ENCODE measurements at places on chromosomes 1 and 21.

GRCh38 chr1:160630523-160631451 is 16.1 kb downstream of the SLAMF1 start:
- no peak for DNase-seq

DNA sequence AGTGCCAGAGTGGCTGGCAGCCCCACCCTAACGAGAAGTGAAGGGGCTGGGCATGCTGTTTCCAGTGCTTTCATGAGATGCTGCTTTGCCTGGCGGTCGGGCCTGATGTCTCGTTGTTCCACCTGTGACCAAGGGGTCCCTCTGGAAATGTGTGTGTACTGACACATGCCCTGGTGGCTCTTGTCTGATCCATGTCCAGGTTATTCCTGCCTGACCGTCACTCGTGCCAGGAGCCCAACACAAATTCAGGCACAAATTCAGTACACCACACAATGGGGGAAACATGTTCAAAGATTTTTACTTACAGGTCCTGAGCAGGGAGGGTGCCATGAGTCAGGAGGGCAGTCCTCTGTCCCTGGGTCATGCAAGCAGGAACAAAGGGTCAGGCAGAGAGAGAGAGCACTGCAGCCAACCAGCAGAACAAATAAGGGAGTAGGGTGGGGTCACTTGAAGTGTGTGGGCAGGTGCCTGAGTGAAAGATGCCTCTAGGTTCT is 76.3 kb downstream of the ADARB1 start:
- DNase-seq = no peak

- no peak for DNase-seq
These were observed 249.6 kb downstream of the PRDM2 start for GRCh38 chr1:13949546-13949945.

DNA sequence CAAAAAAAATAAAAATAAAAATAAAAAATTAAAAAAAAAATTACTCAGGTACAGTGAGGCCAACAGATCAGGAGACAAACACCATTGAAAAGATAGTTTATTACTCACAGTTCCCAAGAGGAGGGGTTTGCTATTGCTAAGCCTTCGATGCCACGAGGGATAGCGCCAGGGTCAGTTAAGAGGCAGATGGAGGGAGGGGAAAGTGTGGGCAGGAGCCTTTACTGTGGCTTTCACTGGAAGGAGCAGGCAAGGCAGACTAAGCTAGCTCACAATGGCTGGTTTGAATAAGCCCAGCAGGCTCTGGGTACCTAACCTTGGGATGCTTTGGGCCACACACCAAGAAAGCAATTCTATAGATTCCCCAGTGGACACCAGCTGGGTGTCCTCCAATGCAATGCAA is 12.7 kb upstream of the RNF187 start:
- DNase-seq = no peak

GRCh38 chr1:207039380-207040180 is 7.0 kb upstream of the C1orf116 start:
- DNase-seq = no peak

- no peak for DNase-seq
These were observed 65.4 kb downstream of the FAM163A start for GRCh38 chr1:179808503-179808902.

GRCh38 chr1:21622466-21623315 is 46.5 kb downstream of the RAP1GAP start:
- DNase-seq = no peak

DNA sequence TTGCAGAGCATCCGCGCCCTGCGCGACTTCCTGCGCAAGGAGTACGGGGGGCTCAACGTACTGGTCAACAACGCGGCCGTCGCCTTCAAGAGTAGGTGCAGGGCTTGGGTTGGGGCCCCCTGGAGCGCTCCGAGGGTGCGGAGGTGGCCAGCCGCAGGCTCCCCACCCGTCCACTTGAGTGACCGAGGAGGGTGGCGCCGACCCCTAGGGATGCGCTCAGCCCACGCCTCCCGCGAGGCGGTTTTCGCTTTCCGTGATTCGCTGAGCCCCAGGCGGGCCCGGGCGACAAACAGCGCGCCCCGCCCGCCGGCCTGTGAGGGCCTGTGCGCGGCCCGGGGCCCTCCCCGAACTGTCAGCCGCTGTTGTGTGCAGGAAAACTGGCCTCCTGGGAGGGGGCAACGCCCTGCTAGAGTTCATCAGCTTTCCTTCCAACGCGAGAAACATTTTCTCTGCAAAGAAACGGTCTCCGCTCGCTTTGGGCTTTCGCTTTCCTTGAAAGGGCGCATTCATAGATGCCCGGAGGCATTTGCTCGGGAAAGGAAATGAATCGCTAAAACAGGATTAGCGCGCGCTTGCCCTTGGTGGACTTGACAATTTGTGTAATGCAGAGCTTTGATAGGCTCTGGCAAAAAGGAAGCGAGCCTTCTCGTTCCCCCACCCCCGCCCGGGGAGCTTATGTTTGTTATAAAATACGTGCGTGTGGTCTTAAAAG is 668 bp downstream of the CBR3 start:
- peak; percentile 73 for DNase-seq

GRCh38 chr1:163512349-163512989 is 190.7 kb downstream of the NUF2 start:
- DNase-seq = no peak

DNA sequence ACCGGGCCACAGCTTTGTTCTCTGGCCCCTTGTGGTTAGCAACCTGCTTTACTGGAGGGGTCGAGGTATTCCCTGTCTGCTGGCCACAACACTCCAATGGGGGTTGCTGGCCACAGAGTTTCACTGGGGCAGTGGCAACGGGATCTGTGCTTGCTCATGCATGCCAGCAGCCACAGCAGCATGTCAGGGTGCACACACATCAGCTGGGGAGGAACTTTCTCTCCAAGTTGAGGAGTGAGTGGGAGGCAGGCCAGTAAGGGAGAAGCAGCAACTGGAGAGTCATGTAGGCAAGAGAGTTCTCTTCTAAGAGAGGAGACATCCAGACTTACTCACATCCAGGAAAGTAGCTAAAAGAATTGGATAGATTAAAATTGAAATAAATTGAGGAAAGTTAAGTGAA is 38.0 kb downstream of the SAMD13 start:
- DNase-seq = no peak

DNA sequence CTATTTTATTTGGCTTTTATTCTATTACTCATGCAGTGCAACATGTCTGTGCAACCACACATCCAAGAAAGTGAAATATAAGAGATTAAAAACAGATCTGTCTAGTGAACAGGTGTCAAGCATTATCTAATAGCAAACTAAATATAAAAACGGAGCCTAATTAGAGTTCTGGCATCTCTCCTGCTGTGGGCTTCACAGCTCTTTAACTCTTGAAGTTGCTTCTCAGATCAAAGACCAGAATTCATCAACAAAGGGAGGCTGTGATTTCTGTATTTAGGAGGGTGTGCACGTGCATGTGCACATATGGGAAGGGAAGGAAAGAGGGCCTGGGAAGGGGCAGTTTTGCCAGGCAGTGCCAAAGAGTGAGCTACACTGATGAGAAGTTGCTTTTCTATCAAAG is 81.0 kb downstream of the MIS18A start:
- no peak for DNase-seq

- DNase-seq = no peak
These were observed 15.3 kb upstream of the TTC34 start for GRCh38 chr1:2816786-2817185.

DNA sequence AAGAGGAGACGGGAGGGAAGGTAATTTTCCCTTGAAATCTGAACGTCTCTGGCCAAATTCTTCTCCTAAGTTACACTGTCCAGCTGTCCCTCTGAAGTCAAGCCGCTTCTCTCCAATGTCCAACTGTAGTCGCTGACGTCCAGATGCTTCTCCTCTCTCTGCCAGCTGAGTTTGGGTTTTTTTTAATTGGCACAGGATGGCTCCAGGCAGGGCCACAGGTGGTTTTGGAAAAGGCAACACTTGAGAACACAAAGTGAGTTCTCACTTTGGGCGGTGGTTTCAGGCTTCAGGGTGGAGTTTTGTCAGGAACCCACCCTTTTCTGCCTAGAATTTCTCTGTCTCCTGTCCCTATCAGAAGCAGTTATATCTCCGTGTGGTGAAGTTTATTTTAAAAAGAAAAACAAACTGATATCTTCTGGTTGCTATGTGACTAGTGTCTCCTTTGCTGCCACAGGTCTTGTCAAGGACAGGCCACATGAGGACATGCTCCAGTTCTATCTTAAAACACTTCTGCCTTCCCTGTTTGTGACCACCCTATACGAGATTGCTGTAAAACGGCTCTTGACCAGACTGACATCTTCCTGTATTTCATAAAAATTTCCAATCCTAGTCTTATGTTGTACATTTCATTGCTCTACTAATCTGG is 472.3 kb upstream of the ADGRL4 start:
- DNase-seq = no peak

DNA sequence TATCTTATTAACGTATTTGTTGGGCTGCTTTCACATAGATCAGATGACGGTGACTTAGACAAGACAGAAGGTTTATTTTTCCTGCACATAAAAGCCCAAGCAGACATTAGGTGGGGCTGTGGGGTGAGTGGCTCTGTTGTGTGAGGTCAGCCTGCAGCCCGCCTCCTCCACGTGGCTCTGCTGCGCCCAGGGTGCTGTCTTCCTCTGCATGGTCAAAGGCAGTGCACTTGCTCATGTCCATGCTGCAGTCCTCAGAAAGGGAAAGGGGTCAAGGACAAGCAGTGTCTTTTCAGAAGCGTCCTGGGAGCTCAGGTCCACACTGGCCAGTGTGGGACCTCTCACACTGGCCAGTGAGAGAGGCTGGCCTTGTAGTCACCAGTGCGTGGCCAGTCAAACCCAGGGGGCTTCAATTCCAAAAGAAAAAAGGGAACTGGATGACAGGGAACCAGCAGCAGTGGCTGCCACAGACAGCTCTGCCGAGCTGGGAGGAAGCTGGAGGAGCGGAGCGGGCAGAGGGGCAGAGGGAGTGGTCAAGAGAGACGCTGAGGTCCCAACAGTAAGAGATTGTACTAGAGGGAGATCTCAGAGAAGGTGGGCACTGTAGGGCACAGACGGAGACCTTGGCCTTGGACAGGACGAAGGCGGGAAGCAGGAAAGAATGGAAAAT is 35.9 kb upstream of the SLC45A1 start:
- DNase-seq = no peak

- no peak for DNase-seq
These were observed 5.9 kb downstream of the ADPRS start for GRCh38 chr1:36094621-36095061.

DNA sequence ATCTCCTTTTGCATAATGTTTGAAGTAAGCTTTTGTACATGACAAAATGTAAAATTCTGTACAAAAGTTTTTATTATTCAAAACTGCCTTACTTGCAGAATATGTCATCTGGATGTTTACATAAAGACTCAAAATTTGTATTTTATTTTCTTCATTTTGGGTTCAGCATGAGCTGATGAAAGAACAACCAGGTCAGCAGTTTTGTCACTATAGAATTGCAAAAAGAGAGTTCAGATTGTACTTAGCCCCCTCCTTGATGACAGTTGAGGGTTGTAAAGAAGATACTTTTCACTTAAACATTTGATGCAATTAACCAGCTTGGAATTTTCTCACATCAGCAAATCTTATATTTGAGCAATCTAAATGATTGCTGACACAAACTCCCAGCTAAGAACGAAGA is 669.3 kb downstream of the PLA2G4A start:
- DNase-seq = no peak

- DNase-seq = peak; percentile 83
These were observed 29.4 kb downstream of the HMGB4 start for GRCh38 chr1:33893147-33893830.

- no peak for DNase-seq
These were observed 86.4 kb upstream of the SSX2IP start for GRCh38 chr1:84776639-84777038.

GRCh38 chr1:234901491-234902049 is 227.1 kb downstream of the TOMM20 start:
- DNase-seq = no peak

GRCh38 chr1:28439320-28439719 is 66.5 kb upstream of the RCC1 start:
- no peak for DNase-seq

DNA sequence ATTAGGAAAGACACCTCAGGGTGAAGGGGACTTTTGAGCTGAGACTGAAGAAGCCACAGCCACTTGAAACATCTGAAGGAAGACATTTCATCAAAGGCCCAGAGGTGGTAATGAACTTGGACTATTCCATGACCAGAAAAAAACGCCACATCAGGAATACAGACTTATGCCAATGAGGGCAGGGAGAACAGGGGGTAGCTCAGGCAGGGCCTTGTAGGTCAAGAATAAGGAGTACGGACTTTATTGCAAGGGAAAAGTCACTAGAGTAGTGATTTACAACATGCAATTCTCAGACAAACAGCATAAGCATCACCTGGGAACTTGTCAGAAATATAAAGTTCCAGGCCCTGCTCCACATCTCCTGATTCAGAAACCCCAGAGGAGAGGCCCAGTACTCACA is 11.8 kb downstream of the TP53BP2 start:
- no peak for DNase-seq

- no peak for DNase-seq
These were observed 17.7 kb downstream of the ZNF362 start for GRCh38 chr1:33273961-33274371.

- DNase-seq = no peak
These were observed 37.4 kb upstream of the ACTRT2 start for GRCh38 chr1:2983706-2984398.

DNA sequence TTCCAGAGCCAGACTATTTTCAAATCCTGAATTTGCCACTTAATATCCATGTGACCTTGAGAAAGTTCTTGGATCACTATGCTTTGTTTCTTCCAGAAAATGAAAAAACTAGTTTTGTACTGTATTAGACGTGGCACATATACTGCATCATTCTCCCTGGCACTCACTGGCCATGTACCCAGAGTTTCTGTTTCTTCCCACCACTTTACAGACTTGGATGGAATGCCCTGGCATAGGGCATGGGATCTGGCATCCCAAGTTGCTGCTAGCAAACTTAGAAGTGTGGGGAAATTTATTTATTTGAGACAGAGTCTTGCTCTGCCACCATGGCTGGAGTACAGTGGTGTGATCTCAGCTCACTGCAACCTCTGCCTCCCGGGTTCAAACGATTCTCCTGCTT is 10.0 kb downstream of the KLF18 start:
- no peak for DNase-seq

GRCh38 chr1:150551051-150551783 is 2.0 kb downstream of the ADAMTSL4 start:
- DNase-seq = no peak

- no peak for DNase-seq
These were observed 66.4 kb downstream of the PHTF1 start for GRCh38 chr1:113692824-113693431.

DNA sequence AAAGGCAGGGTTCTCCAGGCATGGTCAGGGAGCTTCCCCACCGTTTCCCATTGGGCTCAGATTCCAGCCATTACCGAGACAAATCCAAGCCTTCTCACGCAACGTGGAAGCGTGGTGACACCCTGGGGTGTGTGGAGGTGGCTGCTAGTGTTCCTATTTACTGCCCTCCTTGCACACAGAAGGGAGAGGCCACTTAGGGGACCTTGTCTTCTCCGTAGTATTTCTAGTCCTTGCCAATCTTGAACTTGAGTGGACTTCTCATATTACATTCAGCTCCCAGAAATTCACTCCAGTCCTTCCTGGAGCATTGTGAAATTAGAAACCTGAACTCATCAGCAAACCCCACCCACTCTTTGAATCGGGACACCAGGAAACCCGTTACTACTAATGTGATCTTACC is 131.6 kb downstream of the AJAP1 start:
- no peak for DNase-seq

GRCh38 chr21:25370311-25370744 is 237.0 kb downstream of the MRPL39 start:
- no peak for DNase-seq

- no peak for DNase-seq
These were observed 27.0 kb downstream of the CLCA4 start for GRCh38 chr1:86573763-86574484.

Data from putamen (tissue), 1 donor.